HTR-8/SVneo (cell line): ENCODE measurements at places on chromosomes 7 and 10.

- no peak for DNase-seq
Observed at GRCh38 chr7:150322833-150323681, at the start of the genes ACTR3C and LRRC61. TSS of gene ACTR3C (minus strand) at chr7:150323545. CDS start at chr7:150295296, 28,249 bp downstream. TSS of gene LRRC61 (plus strand) at chr7:150323355. CDS start at chr7:150336862, 13,507 bp downstream.

DNA sequence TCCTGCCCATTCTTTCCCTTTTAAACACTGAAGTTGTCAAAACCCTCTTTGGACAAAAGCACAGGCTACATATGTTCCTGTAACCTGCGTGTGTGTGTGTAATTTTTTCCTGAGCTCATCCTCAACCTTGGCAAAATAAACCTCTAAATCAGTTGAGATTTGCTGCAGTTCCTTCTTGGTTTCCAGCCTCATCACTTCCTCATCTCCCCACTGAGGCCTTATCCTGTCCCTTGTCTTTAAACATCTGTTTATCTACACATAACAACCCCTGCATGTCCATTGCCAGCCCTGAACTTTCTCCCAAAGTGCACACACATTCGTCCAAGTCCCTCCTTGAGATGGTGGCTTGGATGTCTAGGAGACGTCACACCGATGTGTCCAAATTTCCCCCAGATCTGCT lies 35.5 kb downstream of the LYZL2 start:
- DNase-seq = no peak

- DNase-seq = no peak
Observed at GRCh38 chr10:123577921-123578461, 88.2 kb upstream of the GPR26 start.

DNA sequence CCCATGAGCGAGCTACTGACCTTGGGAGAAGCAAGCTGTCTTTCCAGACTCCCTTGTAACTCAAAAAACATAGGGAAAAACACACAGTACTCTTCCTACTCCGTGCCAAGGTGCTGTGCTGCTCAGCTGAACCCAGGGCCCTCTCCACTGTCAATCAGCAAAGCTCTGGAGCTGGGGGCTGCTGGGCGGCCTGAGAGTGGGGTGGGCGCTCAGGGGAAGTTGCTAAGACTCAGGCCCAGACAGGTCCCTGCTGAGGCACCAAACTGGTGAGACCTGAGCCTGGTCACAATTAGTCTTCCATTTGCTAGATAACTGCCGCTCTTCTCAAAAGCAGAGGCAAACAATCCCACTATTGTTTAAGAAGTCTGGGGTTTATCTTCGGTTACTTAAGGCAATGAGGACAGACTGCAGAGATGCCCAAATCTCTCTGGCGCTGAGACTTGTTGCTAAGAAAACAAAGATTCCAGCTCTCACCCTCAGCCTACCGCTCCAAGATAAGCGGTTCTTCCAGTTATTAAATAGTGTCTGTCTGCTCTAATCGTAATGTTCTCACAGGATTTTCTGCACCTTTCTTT lies 22.0 kb downstream of the STEAP1B start:
- DNase-seq = no peak

GRCh38 chr7:8159595-8159994 lies 102.4 kb downstream of the ICA1 start:
- DNase-seq = no peak

DNA sequence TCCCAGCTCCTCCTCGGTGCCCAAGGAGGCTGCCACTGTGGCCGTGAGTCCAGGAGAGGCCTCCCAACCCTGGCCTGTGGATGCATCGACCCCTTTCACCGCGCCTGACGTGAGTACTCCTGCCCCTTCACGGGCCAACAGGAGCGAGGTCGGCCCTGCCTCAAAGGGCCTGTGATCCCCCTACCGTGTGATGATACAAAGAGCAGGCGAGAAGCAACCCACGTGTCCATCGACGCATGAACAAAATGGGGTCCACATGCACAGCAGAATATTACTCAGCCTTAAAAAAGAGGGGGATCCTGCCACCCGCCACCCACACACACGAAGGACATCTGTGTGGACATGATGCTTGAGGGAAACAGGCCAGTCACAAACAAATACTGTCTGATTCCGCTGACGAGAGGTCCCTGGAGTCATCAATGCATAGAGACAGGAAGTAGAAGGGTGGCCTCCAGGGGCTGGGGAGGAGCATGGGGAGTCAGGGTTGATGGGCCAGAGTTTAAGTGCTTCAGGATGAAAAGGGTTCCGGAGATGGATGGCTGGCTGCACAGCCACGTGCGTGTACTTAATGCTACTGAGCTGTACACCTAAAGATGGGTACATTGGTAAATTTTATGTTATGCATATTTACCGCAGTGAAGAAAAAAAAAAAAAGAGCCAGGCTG lies 151.9 kb downstream of the PRKAG2 start:
- no peak for DNase-seq
